ENCODE measurements at places on chromosomes 2 and 18.

DNA sequence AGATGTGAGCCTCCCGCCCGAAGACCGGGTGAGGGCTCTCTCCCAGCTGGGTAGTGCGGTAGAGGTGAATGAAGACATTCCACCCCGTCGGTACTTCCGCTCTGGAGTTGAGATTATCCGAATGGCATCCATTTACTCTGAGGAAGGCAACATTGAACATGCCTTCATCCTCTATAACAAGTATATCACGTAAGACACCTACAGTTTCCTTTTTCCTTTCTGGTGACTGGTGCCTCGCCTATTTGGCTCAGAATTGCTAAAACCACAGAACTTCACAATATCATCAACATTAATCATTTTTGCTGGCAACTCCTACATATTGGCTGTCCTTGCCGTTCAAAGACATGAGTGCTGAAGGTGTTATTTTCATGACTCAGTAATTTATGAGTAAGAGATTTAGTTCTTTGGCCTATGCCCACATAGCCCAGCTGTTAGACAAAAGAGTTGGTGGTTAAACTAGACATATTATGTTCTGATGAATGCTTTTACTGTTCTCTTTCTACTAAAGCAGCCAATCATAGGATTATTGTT is 2.2 kb downstream of the STAMBP start:
- DNase-seq, result peak; percentile 99

DNA sequence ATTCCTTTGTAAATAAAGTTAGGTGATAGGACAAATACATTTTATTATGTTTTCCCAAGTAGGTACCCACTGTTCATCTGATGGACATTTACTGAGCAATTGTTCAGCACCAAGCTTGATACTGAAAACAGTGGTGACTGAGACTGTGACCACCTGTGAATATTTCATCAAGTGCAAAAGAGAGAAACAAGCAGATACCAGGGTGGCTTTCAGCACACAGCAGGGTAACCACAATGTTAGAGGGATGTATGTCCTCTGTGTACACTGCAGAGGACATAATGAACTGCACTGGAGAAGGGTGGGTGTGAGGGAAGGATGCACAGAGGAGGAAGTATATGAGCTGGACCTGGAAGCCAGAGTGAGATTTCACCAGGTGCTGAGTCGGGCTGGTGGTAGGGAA is 411.8 kb downstream of the RAD51AP2 start:
- DNase-seq, result no peak

GRCh38 chr18:61025596-61025995 is 307.6 kb upstream of the CDH20 start:
- no peak for DNase-seq

DNA sequence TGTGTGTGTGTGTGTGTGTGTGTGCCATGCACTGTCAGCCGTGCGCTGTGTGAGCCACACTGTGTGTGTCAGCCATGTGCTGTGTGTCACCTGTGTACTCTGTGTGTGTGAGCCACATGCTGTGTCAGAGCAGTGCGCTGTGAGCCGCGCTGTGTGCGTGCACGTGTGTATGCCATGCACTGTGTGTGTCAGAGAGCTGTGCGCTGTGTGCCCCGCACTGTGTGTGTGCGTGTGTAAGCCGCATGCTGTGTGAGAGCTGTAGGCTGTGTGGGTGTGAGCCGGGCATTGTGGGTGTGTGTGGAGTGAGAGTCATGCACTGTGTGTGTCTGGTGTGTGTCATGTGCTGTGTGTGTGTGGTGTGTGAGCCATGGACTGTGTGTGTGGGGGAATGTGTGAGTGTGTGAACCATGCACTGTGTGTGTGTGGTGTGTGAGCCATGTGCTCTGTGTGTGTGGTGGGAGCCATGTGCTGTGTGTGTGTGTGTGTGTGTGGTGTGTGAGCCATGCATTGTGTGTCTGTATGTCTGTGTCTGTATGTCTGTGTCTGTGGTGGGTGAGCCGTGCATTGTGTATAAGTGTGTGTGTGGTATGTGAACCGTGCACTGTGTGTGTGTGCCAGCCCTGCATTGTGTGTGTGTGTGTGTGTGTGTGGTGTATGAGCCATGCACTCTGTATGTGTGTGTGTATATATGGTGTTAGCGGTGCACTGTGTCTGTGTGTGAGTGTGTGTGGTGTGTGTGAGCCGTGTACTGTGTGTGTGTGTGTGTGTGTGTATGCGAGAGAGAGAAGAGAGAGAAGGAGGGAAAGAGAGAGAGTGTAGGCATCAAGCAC is 106.4 kb upstream of the TPO start:
- DNase-seq, result no peak

GRCh38 chr2:60867848-60868247 is 13.5 kb upstream of the REL start:
- DNase-seq, result no peak

DNA sequence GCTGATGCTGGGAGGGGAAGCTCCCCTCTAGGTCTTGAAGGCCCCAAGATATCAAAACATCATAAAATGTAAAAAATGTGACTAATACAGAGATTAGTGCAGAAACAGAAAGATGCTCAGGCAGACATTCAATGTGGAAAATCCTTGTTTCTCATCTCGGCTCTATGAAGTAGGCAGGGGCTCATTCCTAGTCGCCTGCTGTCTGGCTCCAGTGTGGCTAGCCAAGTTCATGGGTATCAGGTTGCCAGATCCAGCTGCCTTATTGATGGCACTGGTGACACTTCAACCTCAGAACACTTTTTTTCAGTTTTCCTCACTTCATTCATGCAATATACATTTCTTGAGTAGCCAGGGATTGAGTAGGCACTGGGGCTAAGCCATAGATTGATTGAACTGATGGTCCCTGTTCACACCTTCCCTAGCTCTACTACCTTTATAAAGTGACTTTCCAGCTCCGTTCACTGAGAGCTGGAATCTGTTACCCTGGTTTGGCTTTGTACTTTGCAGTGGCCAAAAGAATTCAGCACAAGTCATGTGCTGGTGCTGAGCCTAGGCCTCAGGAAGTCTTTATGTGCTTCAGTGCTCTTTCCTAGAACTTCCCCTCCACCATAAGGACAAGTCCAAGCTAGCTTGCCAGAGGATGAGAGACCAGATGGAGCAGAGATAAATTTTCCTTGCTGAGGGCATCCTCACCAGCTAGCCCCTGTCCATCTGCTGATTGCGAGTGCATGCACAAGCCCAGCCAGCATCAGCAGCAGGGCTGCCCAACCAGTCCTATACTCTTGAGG is 373.6 kb upstream of the ST6GAL2 start:
- DNase-seq, result no peak

DNA sequence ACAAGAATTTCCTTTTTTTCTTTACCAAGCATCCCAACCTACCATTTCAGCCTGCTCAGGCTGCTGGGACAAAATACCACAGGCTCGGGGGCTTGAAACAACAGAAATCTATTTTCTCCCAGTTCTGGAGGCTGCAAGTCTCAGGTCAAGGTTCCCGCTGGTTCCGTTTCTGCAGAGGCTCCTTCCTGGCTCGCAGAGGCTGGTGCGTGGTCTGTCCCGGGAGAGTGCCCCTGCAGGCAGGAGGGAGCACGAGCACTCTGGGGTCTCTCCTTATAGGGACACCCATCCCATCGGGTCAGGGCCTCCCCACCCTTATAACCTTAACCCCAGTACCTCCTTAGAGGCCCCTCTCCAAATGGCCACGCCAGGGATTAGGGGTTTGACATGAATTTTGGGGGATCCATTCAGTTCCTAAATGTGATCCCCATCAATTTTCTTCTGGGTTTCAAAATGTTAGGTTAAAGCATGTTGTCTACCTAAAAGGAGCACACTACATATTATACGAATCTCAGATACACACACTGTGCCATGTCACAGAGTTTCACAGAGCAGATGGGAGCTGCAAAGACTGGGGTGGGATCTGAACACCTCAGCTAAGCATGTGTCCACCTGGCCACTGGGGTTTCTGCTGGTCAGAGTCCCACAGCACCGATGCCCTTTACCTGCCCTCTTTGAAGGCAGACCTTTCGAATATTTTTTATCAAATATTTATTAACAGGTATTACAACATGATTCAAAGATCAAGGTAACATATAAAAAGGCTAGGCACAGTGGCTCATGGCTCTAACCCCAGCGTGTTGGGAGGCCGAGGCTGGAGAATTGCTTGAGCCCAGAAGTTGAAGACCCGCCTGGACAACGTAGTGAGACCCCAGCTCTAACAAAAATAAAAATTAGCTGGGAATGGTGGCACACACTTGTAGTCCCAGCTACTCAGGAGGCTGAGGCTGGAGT is 17.6 kb upstream of the ADI1 start:
- DNase-seq, result peak; percentile 86

DNA sequence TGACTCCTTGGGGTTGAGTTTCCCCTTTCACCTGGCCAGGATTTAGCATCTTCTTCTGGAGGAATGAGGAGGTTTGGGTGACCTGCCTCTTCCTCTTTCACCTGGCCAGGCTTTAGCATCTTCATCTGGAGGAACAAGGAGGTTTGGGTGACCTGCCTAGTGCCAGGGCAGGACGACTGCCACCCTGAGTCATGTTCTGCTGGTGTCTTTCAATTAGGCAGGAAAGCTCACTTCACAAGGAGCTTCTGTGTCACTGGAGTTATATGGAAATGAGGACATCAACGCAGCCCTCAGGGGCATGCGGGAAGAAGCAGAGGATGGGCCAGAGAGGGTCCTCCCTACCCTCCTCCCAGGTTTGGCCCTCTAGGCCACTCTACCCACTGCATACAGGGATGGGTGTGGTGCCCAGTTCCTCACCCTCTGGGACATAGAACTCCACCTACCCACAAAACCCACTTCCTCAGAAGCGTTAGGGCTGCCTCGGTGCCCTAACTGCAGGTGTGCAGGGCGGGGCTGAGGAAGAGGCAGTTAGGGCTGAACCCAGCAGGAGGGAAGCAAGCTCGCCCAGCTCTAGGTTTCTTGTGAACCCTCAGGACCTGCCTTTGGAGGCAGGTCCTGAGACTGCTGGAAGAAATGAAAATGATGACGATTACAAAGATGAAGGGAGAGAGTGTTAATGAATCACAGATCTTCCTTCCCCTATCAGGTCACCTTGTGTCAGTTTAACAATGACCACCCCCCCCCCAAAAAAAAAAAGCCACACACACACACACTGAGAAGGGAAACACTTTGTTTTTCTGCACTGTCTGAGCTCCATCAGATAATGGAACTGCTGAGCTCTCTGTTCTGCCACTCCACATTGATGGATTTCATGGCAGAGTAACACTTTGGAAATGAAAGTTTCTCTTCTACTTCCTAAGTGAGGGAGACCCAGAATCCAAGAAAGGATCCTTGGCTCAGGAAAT is 71.0 kb downstream of the ARL4C start:
- no peak for DNase-seq

DNA sequence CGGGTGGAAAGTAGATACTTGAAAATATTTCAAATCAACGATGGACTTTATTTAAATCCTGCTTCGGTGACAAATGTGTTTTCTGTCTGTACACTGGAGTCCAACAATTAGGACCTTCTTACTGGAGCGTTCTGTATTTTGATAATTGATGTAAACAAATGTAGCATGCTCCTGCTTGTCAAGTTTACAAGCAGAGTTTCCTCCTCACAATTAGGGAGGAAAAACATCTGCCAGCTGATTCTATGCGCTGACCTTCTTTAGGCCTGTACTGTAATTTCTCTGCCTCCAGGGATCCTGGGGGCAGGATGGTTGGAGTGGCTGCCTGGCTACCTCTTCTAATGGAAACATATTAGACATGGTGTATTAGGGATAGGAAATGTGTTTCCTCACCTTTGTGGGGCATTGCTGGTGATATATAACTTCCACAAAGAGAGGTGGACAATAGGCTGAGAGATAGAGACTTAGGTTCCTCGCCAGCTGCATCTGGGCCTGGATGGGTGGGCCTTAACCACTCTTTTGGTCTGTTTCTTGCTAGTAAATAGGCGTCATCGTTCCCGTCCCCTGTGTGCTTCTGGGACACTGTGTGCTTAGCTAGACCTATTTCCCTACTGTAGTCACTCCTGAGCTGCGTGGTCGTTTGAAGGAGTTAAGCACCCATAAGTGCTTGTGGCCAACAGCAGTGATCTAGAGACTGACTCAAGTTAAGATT is 19.3 kb downstream of the GATA6 start:
- DNase-seq, result no peak

GRCh38 chr2:238239543-238239862 is 335 bp downstream of the HES6 start:
- DNase-seq, result peak; percentile 24

GRCh38 chr2:169933124-169933711 is 106.0 kb downstream of the UBR3 start:
- peak; percentile 81 for DNase-seq

DNA sequence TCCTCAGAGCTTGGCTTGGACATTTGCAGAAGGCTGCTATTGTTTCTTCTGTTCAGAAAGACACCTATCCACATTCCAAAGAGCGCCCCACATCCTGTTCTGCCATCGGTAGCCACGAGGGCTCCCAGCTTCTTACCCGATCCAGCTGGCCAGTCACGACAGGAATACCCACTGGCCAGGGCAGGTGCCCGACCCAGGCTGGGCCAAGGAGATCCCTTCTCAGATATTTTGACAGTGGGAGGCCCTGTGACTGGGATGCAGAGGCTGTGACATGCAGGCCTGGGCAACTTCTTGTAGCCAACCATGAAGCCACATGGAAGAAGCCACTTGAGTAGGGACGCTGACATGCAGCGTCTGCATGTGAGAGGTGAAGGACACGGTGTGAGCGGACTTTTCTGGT is 34.5 kb downstream of the KCNIP3 start:
- no peak for DNase-seq

GRCh38 chr2:9333591-9334171 is 89.6 kb downstream of the ITGB1BP1 start:
- DNase-seq, result peak; percentile 66

- DNase-seq, result no peak
Observed at GRCh38 chr2:120453635-120453998, 107.7 kb downstream of the INHBB start.

- no peak for DNase-seq
Observed at GRCh38 chr2:85698184-85698879, 4.2 kb downstream of the GNLY start.

- DNase-seq, result no peak
Observed at GRCh38 chr2:215465256-215465655, 29.4 kb upstream of the FN1 start.

GRCh38 chr18:6434987-6435709 is 20.4 kb upstream of the L3MBTL4 start:
- DNase-seq, result no peak

- peak; percentile 78 for DNase-seq
Observed at GRCh38 chr2:226903179-226903578, 67.3 kb downstream of the RHBDD1 start.

DNA sequence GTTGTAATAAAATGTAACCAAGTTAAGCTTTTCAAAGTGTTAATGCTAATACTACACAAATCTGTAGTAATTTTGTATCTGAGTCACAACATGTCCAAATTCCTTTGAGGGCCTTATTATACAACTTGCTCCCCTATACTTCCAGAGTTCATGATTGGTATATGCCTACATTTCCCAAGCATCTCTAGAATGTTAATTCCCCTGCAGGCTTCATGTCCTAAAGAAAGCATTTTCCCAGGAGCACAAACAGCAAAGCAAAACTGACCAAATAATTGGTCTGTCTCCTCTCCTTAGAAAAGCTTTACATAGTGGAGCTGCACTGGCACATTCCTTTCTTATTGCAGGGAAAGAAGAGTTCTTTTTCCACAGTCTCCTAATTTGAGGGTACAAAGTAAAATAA is 3.7 kb downstream of the ALS2 start:
- DNase-seq, result no peak

Data from RKO (cell line).